ENCODE measurements at places on chromosomes 3 and 15. TPM values are rescaled to one million over a fixed set of nuclear protein-coding genes. Genes with fewer than 3 reads are reported as not detected.

- no peak for DNase-seq
These were observed 22.6 kb upstream of the CACNA2D2 start for GRCh38 chr3:50525987-50526386.

GRCh38 chr3:22585911-22586310 is 617.2 kb upstream of the UBE2E2 start:
- no peak for DNase-seq

GRCh38 chr15:36707884-36708435 is 128.5 kb downstream of the CDIN1 start:
- no peak for DNase-seq

The SLC28A1 gene
- not detected for total RNA-seq

DNA sequence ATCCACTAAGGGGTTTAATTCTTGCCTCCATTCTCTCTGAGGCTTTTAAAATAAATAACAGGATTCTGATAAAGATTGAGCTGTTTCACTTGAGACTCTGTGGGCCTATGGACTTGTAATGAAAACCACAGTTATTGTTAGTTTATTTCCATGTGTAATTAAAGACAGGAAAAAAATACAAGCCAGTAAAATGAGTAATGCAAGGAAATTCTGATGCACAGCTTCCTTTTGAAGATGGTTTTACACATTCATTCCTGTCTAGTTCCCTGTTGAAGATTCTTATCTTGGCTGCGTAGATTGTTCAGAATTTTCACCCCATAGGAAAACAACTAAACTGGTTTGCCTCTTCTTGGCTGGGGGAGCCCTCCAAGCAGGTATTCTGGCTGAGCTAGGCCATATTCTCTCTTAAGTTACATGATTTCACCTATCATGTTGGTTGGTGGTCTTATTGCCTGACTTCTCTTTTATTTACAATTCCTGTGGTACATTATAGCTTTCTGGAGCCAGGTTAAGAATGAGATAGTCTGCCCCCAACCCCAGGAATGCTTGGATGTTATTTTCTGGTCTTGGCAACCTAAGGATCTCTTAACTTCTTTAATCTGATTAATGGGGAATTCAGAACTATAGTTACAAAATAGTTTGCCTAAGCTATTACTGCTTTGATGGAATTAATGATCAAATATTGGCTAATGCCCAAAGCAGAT is 67.6 kb downstream of the MITF start:
- DNase-seq: no peak

The LYZL4 gene
- total RNA-seq: not detected

The ISG20 gene
- total RNA-seq: 190 TPM

GRCh38 chr3:1191026-1191425 is 98.2 kb downstream of the CNTN6 start:
- DNase-seq: no peak

The DRD3 gene
- total RNA-seq: not detected

The MRPL46 gene
- 24.6 TPM for total RNA-seq

The MCF2L2 gene
- 1.5 TPM for total RNA-seq

DNA sequence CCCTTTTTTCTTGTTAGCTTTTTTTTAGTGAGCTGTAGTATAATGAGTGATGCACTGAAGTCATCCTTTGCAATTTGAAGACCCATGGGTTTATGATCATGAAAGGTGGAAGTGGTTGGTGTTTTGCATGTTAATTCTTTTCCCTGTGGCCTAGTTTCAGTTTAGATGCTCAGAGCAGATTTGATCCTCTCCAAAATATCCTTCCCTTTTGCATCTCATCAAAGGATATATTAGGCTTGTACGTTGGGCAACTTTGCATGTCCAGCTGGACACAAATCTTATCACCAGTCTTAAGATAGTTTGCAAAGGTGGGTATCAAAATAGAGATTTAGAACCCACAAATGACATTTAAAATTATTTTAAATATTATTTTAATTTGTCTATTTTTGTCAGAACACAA is 72.7 kb downstream of the MYRIP start:
- DNase-seq: no peak

The OXSM gene
- total RNA-seq: 15.4 TPM

The CD96 gene
- 56.2 TPM for total RNA-seq
